ENCODE measurements at places on chromosomes 4 and X.

DNA sequence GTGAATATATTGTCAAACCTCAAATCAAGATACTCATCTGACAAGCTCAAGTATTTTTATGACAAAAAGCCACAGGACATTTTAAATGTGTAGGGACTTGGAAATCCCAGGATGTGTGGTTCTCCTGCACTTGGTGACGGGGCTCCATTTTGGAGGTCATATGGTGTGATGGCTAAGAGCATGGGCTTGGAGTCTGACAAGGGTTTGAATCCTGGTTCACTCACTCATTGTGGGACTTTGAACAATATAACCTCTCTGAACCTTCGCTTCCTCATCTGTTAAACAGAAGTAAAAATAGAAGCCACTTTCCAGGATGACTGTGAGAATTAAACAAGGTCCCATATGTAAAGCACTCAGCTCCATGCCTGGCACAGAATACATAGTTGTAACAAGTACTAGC lies 99.6 kb downstream of the SMIM20 start:
- no peaks in the 10 kb centered on the region for H3K36me3 ChIP-seq
- peaks cover 19% of the 10 kb centered on the region for H3K27me3 ChIP-seq
- no peak overlapping the region for H3K27ac ChIP-seq
- DNase-seq = no peak
- no peaks in the 10 kb centered on the region for H3K4me1 ChIP-seq
- no peak overlapping the region for H3K4me3 ChIP-seq

DNA sequence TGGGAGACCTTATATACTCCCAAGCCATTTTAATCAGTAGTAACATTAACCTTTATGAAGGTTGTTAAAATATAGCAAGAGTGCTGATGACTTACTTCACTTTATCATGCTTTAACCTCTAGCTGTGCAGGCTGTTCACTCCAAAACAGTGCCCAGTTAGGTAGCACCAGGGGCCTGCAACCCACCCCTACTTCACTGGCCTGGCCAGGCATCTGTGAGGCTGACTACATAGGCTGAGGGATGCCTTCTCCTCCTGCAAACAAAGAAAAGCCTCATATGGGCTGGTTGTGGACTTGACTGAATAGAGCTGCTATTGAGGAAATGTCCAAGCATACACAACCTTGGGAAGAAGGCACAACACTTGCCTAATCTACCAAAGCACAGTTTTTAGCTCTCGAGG lies 172.8 kb downstream of the SHROOM3 start:
- H3K27ac ChIP-seq = no peak overlapping the region
- H3K27me3 ChIP-seq = peaks cover 8% of the 10 kb centered on the region
- no peaks in the 10 kb centered on the region for H3K36me3 ChIP-seq
- no peak overlapping the region for H3K4me3 ChIP-seq
- DNase-seq = no peak
- no peaks in the 10 kb centered on the region for H3K4me1 ChIP-seq

GRCh38 chrX:154986826-154987575 lies 35.5 kb downstream of the F8 start:
- H3K36me3 ChIP-seq = no peaks in the 10 kb centered on the region
- no peak overlapping the region for H3K27ac ChIP-seq
- no peaks in the 10 kb centered on the region for H3K27me3 ChIP-seq
- no peaks in the 10 kb centered on the region for H3K4me1 ChIP-seq
- DNase-seq = no peak

DNA sequence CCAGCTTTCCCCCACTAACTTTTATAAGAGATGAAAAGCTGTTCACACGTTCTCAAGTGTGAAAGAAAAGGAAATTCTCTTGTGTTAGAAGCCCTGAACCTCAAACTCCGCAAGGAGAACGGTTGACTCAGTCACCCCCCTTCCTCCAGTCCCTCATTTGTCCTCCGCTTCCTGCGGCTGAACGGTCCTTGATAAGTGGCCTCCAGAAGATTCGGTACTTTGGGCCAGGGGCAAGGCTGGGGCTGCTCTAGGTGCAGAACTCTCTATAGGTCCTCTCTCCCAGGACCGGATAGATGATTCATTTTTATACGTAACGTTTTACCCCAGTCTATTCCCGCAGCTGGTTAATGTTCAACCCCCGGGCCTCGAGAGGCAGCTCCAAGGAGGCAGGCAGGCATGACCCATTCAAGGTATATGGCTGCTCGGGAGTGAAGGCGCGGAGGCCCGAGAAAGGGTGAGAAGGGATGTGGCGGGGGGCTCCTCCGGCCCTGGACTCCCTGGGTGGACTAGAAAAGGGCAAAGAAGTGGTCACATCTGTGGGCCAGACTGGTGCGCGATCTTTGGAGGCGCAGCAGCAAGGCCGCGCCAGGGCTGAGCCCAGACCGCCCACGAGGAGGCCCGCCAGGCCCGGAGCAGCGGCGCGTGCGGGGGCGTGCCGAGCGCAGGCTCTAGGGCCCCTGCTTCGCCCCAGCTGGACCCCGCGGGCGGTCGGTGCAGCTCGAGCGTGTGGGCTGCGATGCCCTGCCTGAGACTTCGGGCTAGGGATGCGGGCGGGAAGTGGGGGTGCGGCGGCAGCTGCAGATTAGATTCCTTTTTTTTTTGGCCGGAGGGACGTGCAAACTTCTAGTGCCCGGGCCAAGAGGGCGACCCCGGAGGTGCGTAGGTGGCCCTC lies 11.7 kb downstream of the PITX2 start:
- peaks cover 18% of the 10 kb centered on the region for H3K4me1 ChIP-seq
- H3K27ac ChIP-seq = no peak overlapping the region
- H3K36me3 ChIP-seq = no peaks in the 10 kb centered on the region
- no peak for DNase-seq
- H3K27me3 ChIP-seq = peaks cover 78% of the 10 kb centered on the region

- no peak overlapping the region for H3K4me3 ChIP-seq
- no peak for DNase-seq
- H3K27me3 ChIP-seq = peaks cover 2% of the 10 kb centered on the region
- peaks cover 17% of the 10 kb centered on the region for H3K4me1 ChIP-seq
- no peaks in the 10 kb centered on the region for H3K36me3 ChIP-seq
Observed at GRCh38 chr4:120916937-120917336, 5.6 kb downstream of the PRDM5 start.

DNA sequence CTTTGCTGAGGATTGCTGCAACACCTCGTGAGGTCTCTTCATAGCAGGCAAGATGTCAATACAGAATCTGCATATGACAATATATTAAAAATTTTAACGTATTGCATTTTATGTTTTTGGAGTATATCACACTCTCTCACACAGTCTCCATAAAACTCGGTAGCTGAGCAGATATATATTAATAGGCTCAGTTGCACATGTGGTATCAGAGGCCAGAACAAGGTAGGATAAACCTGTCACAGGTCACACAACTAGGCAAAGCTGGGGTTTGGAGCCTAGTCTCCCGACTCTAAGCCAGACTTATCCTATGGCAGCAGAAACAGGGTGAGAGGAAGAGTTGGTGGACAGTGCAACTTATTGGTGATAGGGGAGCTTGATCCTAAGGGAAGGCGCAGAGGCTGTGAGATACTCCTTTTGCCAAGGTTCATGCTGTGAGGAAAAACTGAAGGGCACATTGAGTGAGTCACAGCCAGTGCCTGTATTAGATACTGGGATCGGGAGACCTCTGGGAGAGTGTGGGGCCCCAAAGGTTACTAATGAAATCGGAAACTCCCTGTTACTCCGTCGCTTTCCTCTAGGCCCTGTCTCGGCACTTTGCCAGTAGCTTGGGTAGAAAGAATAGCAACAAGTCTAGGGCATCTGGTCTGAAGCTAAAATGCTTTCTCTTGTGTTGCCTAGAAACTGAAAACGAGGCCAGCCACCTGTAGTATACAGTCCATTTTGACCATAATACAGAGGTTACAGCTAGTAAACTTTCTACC lies 195.7 kb downstream of the ARHGAP10 start:
- no peaks in the 10 kb centered on the region for H3K27me3 ChIP-seq
- H3K4me1 ChIP-seq = no peaks in the 10 kb centered on the region
- no peak overlapping the region for H3K4me3 ChIP-seq
- peaks cover 8% of the 10 kb centered on the region for H3K36me3 ChIP-seq
- DNase-seq = no peak
- no peak overlapping the region for H3K27ac ChIP-seq

DNA sequence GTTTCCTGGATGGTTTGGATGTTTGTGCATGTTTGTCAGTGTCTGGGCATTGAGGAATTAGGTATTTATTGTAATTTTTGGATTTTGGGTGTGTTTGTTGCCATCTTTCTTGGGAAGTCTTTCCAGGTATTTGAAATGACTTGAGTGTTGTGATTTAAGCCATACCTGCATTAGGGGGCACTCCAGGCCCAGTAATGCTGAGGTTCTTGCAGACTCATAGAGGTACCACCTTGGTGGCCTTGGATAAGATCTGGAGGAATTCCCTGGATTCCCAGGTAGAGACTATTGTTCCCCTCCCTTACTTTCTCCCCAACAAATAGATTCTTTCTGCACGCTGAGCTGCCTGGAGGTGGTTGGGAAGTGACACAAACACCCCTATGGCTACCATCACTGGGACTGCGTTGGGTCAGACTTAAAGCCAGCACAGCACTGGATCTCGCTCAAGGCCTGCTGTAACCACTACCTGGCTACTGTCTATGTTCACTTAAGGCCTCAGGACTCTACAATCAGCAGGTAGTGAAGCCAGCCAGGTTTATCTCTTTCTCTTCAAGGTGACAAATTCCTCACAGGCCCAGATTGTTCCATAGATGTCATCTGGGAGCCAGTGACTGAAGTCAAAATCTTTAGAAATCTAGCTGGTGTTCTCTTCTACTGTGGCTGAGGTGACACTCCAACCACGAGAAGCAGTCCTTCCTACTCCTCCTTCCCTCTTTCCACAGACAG lies 643.6 kb downstream of the PDHA2 start:
- H3K27me3 ChIP-seq = no peaks in the 10 kb centered on the region
- no peaks in the 10 kb centered on the region for H3K36me3 ChIP-seq
- no peak for DNase-seq
- H3K4me1 ChIP-seq = no peaks in the 10 kb centered on the region

DNA sequence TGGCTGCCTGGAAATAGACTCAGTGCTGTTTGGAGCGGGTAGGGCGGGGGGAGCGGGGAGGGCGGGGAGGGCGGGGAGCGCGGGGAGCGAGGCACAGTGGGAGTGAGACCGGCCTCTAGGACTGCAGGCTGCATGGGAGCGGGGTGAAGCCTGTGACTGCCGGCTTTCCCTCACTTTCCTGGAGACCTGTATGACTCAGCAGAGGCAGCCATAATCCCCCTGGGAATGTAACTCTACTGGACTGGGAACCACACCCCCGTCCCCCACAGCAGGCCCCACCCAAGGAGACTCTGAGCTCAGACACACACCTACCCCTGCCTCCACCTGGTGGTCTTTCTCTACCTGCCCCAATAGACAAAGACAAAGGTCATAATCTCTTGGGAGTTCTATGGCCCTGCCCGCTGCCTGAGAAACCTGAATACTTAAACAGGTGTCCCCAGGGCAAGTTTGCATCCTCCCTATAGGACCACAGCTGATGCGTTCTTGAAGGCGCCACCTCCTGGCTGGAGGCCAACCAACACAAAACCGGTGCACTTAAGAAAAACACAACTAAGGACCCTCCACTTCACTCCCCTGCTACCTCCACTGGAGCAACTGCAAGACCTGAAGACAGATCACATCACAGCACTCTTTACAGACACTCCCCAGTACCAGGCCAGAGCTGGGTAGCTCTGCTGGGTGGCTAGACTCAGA lies 18.0 kb downstream of the HDAC8 start:
- no peak overlapping the region for H3K4me3 ChIP-seq
- H3K36me3 ChIP-seq = peaks cover under 1% of the 10 kb centered on the region
- no peak for DNase-seq
- no peak overlapping the region for H3K27ac ChIP-seq
- H3K27me3 ChIP-seq = no peaks in the 10 kb centered on the region
- H3K4me1 ChIP-seq = peaks cover 21% of the 10 kb centered on the region

DNA sequence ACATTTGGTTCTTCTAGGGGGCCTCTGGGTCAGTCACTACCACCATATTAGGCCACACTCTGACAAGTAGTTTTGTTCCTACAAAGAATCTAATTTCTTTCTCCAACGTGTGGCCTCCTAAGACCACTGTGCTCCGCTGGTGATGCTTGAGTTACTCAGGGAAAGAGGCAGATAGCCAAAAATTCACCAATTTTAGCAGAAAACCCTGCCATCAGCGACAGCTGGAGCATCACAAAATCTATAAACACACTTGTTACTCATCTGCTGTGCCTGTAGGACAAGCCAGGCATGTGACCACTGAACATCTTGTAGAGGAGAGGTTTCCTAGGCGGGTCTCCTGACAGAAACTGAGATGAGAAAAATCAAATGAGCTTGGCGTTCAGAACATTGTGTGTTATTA lies 105.4 kb downstream of the SYNPO2 start:
- peaks cover 22% of the 10 kb centered on the region for H3K27me3 ChIP-seq
- H3K4me3 ChIP-seq = no peak overlapping the region
- no peaks in the 10 kb centered on the region for H3K36me3 ChIP-seq
- no peaks in the 10 kb centered on the region for H3K4me1 ChIP-seq
- no peak for DNase-seq
- H3K27ac ChIP-seq = no peak overlapping the region

All from naive thymus-derived CD8-positive, alpha-beta T cell (primary cell).